Left lobe of liver (tissue), 2 donors: ENCODE measurements at places on chromosomes 3 and 15. TPM values are rescaled to one million over a fixed set of nuclear protein-coding genes. Genes with fewer than 3 reads are reported as not detected.

- no peak for DNase-seq
These were observed 109.9 kb downstream of the TLE3 start for GRCh38 chr15:69987492-69988489.

DNA sequence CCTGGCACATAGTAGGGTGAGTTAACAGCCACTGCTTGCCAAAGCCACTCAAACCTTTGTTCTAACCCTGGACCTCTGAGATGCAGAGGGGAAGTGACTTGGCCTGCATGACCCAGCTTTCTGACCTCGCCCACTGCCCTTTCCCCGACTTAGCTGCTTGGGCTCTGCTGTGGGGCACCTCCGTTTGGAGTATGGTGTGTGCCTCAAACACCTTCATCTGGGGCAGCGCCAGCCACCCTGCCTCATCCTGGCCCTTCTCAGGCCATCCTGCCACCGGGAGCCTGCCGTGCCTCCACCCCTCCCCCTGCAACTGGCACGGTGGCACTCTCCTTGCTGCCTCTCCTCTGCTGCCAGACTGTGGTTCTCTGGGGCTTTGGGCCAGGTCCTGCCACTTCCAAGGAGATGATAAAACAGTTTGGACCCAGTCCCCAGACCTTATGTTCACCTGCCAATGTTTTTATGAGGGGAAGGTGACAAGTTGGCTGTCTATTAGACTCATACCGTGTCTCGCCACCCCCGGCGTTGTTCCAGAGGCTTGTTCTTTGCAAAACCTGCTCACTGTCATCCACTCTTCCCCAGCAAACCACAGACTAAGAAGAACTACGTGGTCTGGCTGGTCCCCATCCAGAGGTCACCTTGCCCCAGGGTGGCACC, 32.2 kb downstream of the SLC6A6 start:
- no peak for DNase-seq

Gene GPR62
- not detected for total RNA-seq

Gene GOLGA8T
- total RNA-seq = 0.30 TPM
